Substantia nigra (tissue), 51 donors: ENCODE measurements at places on chromosomes 13 and 19.

GRCh38 chr13:90623318-90624011 is 724.0 kb upstream of the MIR17HG start:
- DNase-seq = no peak

DNA sequence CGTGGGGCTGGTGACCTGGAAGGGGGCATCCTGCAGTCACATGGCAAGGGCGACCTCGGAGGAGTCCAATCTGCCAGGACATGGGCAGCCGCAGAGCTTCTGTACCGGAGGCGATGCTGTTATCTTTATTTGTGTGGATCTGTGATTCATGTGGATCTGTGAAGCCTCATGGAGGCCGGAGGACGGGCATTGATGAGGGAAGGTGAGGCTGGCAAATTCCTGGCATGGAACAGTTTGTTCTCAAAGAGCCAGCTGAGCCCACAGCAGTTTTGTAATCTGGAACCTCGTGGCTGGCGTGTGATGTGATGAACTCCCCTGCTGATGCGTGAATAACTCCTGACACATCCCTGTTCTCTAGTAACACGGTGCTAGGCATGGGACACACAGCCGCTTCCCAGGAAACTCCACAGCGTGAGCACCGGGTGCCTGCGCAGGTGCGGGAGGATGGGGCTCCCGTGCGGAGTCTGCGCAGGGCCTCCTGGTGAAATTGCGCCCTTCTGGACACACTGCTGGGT is 40.4 kb downstream of the ATP11A start:
- no peak for DNase-seq

GRCh38 chr19:36041831-36042230 is 9.2 kb upstream of the CLIP3 start:
- DNase-seq = no peak

GRCh38 chr19:29290853-29291252 is 77.9 kb upstream of the UQCRFS1 start:
- DNase-seq = no peak

- no peak for DNase-seq
These were observed 150.3 kb downstream of the KATNAL1 start for GRCh38 chr13:30156826-30157615.

DNA sequence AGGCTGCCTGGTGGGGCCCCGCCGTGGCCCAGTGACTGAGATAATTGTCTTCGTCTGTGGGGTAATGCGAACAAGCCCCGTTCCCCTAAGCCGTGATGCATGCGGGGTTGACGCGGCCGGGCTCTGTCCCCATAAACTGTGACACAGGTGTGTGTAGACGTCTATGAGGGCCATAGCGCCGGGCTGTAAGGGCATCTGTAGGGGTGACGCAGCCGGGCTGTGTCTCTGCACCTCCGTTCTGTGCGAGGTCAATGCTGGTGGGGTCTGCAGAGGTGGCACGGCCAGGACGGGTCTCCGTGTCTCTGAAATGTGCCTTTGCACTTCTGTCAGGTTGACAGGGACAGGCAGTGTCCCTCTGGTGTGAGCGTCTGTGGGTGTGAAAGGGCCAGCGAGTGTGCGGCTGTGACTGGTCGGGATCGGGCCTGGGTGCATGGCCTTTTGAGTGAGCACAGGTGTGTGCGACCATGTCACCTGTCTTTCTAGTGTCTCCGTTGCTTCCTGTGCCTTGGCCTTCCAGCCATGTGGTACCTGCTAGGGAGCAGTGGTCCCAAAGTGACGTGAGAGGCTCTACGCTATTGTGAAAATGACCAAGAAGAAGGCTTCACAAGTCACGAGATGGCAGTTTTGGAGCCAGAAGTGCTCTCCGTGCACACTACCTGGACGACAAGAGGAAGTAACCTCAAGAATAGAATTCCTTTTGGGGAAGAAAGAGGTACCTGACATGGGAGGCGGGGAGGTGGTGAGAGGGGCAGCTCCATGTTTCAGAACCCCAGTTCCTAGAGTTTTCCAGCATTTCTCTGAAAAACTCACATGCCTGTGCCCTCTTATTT is 16.4 kb upstream of the ZNF331 start:
- no peak for DNase-seq

DNA sequence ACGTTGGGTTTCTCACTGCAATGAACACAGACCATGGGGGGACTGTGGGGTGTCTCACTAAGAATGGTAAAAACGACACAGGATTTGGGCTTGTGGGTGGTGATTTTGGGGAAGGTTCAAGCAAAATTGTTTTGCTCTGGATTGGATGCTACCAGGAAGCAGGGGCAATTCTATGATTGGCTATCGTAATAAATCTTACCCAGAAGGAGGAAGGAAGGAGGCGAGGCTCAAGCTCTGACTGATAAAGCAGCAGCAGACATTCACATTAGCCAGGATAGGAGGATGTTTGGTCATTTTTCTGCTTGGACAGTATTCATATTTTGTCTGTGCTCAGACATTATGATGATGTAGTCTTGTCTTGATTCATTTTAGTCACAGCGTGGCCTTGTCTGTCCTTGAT is 1.5 kb downstream of the ZNF576 start:
- no peak for DNase-seq

- DNase-seq = no peak
These were observed 11.7 kb upstream of the PTPRS start for GRCh38 chr19:5352229-5352763.

DNA sequence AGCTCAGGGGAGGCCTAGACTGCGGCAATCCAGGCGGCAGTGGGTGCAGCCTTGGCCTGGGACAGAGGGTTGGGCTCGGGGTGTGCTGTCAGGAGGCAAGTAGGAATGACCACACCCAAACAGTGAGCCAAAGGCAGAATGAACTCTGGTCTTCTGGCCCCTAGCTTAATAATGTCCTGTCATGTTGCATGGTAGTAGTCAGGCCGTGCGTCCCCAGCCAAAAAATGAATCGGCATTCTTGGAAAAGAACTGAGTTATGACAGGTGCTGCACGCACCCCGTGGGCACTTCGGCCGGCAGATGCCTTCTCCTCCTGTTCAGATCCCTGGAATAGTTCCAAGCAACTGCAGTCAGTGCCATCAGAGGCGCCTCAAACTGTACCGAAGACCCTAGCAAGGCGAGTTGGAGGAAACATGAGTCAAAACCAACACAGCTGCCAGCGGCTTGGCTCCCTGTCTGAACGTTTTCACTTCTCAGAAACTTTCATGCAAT is 55.9 kb downstream of the ATP7B start:
- no peak for DNase-seq

- DNase-seq = no peak
These were observed 55.8 kb downstream of the ZNF93 start for GRCh38 chr19:19956434-19957075.

- no peak for DNase-seq
These were observed 11.0 kb downstream of the CTU1 start for GRCh38 chr19:51097166-51097738.

DNA sequence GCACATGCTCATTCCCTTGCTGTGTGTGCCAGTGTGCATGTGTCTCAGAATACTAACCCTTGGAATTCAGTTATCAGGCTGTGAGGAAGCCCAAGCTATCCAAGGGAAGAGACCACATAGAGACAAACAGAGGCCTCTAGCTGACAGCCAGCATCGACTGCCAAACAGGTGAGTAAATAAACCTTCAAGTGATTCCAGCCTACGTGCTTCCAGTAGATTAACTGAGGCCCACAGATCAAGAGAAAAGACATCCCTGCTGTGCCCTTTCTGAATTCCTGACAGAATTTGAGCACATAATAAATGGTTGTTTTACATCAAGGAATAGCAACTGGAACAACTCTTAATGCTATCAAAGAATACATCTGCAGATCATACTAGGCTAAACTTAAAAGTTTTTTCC is 17.5 kb downstream of the ZC3H13 start:
- DNase-seq = no peak

- DNase-seq = no peak
These were observed 89.6 kb upstream of the SPRY2 start for GRCh38 chr13:80430561-80430960.

DNA sequence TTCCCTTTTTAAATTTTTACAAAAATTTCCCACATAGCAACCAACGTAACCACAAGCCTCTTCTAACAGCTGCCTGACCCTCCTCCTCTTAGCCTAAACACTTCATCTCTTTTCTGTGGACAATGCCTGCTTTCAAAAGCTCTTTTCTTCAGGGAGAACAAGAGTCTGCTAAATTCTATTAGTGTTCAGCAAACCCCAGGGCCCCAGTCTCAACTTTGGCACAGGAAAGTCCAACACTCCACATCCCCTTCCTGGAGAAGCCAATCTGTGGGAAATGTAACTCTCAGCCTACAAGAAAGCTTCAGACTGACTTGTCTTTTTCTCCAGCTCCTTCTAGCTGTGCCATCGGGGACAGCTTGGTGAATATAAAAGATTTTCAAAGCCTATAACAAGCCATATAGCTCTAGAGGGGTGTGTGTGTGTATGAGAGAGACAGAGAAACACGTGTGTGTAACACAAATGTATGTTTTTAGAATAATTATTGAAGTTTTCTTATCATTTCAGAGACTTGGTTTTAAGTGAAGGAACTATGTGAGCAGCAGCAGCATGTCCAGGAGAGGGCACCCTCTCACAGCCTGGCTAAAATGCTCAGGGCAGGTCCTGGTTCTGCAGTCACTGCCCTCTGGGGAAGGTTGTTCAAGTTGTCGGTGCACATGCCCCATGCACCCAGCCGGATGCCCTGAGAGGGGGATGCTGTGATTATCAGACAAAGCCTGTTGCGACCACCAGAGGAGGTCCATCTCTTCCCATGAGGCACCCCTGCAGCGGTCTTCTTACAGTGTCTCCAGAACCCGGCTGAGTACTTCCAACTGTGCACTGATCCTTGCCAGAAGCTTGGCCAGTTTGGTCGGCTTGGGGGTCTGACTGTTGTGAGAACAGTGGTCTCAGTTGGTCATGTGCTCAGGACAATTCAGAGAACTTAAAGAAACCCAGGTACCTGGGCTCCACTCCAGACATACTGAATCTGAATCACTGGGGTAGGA is 34.4 kb downstream of the CCDC70 start:
- no peak for DNase-seq

DNA sequence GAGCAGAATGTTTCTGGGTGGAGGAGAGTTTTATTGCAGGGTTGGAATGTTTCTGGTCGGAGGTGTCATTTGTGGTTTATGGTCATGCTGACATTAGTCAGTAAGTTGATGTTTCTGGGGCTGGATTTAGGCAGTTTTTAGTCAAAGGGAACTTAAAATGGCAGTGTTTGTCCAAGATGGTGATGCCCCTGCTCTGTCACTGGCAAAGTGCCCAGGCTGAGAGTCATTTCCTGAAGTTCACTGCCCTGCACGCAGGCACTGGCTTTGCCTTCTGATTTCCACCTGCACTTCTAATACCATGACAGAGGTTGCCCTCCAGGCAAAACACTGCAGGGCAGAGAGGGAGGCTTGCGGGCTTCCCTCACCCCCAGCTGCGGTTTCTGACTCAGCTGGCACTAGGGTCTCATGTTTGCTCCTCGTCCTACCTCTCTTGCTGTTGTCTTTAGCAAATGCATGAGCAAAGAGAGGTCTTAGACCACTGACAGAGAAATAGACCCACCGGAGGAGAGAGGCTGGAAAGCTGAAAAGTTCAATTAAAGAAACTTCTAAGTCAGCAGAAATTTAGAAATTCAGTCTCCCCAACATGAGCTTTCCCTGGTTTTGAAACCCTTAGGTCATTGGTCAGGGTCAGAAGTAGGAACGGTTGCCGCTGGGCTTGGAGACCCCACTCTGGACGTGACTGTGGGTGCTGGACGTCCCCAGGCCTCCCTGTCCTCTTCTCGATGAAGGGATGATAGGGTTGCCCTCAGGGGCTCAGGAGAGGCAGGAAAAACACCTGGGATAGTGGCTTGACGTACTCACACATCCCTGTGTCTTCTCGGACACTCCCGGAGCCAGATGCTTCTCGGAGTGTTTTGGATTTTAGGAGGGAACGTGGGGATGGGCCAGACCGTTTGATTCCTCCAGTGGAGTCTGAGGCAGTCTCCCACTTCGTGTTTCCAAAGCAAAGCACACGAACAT is 26.3 kb downstream of the TMEM255B start:
- DNase-seq = no peak

GRCh38 chr19:52212572-52213255 is 22.9 kb downstream of the PPP2R1A start:
- DNase-seq = no peak

GRCh38 chr19:51327066-51328001 is 14.6 kb downstream of the VSIG10L start:
- no peak for DNase-seq

GRCh38 chr13:21894703-21895699 is 224.1 kb downstream of the FGF9 start:
- DNase-seq = no peak

DNA sequence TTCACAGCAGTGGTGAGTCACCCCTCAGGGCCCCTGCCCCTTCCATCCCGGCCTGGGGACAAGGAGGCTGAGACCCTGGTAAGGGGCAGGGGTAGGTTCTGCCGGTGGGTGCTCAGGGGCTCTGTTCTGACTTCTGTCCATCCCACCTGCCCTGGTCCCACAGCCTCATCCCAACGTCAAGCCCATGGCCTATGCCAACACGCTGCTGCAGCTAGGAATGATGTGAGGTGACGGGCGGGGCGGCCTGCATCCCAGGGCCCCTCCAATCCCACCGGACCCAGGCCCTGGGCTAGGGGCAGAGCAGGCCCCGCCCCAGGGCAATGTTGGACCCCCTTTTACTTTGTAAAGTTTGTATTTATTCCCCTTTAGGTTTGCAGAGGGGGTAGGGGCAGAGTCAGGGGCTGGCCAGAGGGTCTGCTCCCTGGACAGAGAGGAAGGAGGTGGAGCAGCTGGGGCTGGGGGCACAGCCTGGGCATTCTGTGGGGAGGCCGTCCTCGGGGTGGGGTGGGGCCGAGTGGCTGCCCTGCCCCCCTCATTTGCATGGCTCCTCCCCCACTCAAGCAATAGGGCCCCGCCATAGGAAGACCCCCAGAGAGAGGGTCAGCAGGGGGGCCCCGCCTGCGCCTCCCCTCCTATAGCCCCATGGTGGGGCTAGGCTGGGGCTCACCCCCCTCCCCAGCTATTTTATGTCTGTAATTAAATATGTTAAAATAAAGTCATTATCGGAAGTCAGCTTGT is 23.1 kb downstream of the CCDC8 start:
- no peak for DNase-seq
